ENCODE measurements at places on chromosomes 7 and 10.

- DNase-seq, result no peak
These were observed 86.5 kb downstream of the ARID5B start for GRCh38 chr10:61987951-61988379.

GRCh38 chr7:11486271-11486670 lies 345.7 kb downstream of the THSD7A start:
- DNase-seq, result no peak

GRCh38 chr10:119595134-119595675 lies 1.6 kb downstream of the TIAL1 start:
- DNase-seq, result no peak

DNA sequence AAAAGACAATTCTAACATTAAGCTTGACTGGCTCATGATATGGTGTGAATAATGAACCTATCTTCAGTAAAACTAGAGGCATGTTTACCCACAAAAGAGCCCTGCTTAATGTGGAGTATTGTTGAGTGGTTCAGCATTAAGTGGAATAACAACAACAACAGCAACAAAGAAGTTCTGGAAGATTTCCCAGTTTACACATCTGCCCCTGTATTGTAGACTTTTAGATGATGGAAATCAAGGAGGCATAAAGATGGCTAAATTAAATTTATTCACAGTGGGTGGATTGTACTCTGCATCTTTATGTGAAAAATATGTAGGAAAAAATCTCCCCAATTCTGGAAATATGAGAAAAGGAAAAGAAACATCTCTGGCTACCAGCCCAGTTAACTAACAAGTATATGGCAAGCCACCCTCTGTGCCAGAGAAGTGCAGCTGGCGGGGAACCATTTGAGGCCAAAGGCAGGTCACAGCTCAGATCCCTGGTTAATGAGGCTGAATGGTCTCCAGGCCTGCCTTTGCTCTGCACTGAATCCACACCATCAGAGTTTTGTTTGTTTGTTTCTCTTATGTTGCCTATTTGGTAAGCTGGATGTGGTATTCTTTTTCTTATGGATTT lies 186.0 kb downstream of the SEMA3D start:
- DNase-seq, result no peak

DNA sequence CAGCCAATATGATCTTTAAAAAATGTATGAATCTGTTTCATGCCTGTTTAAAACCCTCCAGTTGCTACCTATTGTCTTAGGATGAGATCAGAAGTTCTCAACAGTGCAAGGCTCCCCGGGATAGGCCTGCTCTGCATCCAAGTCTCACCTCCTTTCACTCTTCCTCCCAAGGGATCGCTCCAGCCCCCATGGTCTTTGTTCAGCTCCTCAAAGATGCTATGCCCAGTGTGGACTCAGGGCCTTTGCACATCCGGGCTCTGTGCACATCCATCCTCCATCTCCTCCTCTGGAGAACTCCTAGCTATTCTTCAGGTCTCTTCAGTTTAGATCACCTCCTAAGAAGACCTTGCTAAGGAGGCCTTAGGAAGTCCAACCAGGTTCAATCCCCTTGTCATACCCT lies 82.7 kb upstream of the LEP start:
- DNase-seq, result no peak

- DNase-seq, result no peak
These were observed 61.5 kb downstream of the FZD1 start for GRCh38 chr7:91325726-91326125.

GRCh38 chr7:121276313-121276712 lies 52.5 kb upstream of the WNT16 start:
- DNase-seq, result no peak

DNA sequence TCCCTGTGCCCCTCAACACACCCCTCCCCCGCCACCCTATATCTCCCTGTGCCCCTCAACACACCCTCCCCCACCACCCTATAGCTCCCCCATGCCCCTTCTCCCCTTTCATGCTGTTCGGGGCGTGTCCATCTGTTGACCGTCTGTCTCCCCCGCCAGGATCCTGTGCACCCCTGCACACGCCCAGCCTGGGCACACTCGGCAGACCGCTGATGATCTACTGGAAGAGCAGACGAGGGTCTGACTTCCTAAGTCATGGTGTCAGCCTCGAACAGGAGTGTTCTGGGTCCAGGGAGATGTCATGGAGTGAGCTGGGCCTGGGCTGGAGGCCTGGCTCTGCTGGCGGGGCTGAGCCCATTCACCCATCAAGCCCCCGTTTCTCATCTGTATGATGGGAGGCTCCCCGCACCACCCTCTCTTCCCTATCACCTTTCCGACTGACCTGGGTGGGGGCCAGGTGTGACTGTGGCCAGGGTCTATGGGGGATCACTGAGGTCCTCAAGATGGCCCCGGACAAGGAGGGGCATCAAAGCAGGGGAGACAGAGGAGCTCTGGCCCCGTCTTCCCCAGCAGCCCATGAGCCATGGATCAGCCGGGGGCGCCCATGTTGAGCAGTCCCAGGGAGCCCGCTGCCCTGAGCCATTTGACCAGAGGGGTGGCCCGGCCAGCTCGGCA lies 48.3 kb downstream of the PDGFA start:
- no peak for DNase-seq

DNA sequence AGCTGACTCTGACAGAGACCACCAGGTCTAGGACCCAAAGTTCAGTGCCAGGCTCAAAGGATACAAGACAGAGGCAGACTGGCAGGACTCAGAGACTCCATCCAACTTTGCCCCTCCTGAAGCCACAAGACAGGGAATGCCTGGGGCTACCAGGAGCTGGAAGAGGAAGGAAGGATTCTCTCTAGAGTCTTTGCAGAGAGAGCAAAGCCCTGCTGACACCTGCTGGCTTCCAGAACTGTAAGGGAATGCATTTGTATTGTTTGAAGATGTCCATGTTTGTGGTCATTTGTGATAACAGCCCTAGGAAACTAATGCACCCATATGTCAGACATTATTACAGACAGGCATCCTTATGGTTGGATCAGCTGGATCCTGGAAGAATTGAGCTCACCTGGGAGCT lies 132.3 kb upstream of the C7orf33 start:
- no peak for DNase-seq

GRCh38 chr10:130054021-130054420 lies 56.6 kb downstream of the C10orf143 start:
- DNase-seq, result no peak

DNA sequence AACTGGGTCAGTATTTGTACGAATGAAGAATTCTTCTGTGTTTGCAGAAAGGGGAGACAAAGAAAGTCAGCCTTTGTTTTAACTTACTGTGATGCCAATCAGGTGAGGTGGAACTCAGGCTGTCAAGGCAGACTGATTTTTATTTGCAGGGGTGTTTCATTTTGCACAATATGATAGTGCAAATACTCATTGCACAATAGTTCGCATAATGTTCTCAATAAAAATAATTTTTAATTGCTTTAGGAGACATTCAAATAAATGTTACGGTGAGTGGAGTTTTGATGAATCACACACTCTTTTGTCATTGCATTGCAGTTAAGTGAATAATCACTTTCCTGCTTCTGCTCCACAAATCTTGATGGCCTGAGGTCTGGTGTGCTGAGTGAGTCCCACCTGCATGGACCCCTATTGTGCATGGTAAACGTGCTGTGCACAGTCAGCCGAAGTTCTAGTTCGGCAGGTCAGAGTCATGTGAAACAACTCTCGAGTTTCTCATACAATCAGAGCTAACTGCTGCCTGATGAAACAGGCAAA lies 141.3 kb upstream of the FZD8 start:
- DNase-seq, result no peak

DNA sequence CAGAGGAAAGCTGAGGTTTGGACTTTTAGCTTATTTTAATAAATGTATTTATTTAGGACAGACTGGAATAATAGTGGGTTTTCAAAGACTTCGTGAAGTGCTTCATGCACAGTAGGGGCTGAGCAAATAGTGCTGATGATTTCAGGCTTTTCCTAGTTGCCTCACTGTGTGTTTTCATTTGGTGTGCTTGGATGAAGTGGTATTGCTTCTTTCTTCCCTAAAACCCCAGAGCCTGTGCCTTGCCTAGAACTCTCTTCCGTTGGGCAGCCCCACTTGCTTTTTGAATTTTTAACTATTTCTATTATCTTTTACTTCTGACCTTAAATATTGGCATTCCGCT lies 49.6 kb downstream of the ARID5B start:
- DNase-seq, result no peak

GRCh38 chr7:70505886-70506285 lies 626.1 kb upstream of the GALNT17 start:
- no peak for DNase-seq

- DNase-seq, result no peak
These were observed 39.5 kb downstream of the NT5C2 start for GRCh38 chr10:103153302-103154197.

DNA sequence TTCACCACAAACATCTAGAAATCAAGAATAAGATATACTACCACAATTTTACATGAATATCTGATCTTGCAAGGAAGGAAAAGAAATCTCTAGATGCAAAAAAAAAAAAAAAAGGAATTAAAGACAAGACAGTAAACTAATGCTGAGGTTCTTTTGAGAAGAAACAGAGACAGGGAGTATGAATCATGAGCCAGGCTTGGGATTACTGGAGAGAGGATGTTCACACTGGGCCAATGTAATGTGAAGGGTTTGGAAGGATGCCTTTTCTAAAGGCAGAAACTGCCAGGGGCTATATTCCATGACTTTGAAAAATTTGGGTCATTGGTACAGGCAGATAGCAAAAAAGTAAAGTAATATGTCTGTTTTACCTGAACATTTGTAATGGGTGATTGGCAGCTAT lies 573.0 kb upstream of the IGFBP3 start:
- peak; percentile 11 for DNase-seq

GRCh38 chr10:116668018-116668417 lies 47.3 kb downstream of the PNLIPRP2 start:
- no peak for DNase-seq

GRCh38 chr10:44977287-44978212 lies 1.1 kb downstream of the DEPP1 start:
- no peak for DNase-seq

DNA sequence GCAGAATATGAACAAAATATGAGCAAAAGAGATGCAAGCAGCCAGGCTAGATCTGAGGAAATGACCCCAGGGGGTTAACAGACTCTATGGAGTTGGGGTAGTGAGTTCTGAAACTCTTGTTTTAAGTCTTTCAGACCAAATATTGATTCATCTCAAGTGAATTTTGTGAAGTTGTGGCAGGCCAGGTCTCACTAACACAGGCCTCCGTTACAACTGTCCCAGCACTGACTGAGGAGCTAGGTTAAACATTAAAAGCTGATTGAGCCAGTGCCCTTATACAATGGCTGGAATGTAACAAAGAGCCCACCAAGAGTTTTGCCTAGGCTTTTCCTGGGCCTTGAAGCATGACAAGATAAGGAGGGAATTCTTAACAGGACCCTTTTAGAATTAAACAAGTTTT lies 192.3 kb upstream of the STK17A start:
- no peak for DNase-seq

GRCh38 chr10:110405380-110405779 lies 92.3 kb upstream of the DUSP5 start:
- DNase-seq, result no peak

GRCh38 chr7:30721211-30721610 lies 30.7 kb upstream of the INMT start:
- no peak for DNase-seq

DNA sequence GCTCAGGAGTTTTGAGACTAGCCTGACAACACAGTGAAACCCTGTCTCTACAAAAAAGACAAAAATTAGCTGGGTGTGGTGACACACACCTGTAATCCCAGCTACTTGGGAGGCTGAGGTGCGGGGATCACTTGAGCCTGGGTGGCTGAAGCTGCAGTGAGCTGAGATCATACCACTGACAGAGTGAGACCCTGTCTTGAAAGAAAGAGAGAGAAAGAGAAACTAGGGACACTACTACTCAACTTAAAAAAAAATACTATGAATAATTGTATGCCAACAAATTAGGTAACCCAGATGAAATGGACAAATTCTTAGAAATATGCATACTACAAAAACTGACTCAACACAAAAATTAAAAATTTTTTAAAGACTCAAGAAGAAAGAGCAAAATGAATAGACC lies 28.5 kb downstream of the SMURF1 start:
- no peak for DNase-seq

- peak; percentile 24 for DNase-seq
These were observed 22.3 kb downstream of the IMPDH1 start for GRCh38 chr7:128387216-128388144.

GRCh38 chr10:24744946-24745345 lies 21.3 kb upstream of the ARHGAP21 start:
- no peak for DNase-seq

DNA sequence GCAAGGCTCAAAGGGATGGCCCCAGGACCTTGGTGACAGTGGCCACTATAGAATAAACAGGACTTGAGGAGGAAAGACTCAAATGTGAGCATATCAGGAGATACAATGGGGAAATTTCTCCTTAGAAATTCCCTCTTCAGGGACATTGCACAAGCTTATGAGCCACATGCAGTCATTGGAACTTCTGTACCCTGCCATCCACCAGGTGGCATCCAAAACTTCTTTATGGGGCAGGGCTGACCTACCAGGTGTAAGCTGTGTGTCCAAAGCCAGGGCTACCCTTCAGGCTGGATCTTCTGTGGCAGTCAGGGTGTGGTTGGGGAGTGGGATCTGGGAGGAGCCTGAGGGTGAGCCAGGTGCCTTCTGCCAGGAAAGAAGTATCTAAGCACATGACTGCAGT lies 36.6 kb upstream of the LRRC18 start:
- no peak for DNase-seq

GRCh38 chr7:38296059-38296857 lies 22.8 kb upstream of the TARP start:
- DNase-seq, result no peak

DNA sequence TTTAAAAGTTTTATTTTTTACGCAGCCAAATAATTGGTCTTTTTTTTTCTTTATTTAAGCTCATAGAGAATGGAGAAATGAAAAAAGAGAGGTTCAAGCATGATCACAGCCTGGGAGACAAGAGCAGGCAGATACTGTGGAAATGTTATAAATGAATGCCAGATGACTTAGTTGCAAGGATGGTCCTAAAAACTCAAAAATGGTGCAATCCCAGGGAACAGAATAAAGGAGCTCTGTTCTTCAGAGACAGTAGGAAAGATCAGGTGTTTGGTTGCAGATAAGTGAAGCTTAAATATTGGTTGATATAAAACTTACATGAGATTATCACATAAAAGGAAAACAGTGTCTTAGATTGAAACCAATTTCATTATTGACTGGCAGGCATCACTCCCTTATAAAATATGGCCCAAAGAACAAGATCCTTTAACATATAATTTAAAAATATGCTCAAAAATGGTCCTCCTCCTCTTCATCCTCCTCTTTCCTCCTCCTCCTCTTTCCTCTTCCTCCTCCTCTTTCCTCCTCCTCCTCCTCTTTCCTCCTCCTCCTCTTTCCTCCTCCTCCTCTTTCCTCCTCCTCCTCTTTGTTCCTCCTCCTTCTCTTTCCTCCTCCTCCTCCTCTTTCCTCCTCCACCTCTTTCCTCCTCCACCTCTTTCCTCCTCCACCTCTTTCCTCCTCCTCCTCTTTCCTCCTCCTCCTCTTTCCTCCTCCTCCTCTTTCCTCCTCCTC lies 18.6 kb downstream of the GNAT3 start:
- DNase-seq, result no peak
